Daoy (cell line): ENCODE measurements at places on chromosomes 3 and 15. TPM values are rescaled to one million over a fixed set of nuclear protein-coding genes. Genes with fewer than 3 reads are reported as not detected.

The EFL1 gene
- total RNA-seq, result 21.6 and 37.9 TPM in 2 replicates

The TMEM45A gene
- 24.5 and 26.9 TPM in 2 replicates for total RNA-seq

The FBLN2 gene
- total RNA-seq, result 8.8 and 17.9 TPM in 2 replicates

The RBPMS2 gene
- 0.06 TPM in 1 of 2 replicates, not detected in the other for total RNA-seq

The IL12A gene
- 0.51 TPM in 1 of 2 replicates, not detected in the other for total RNA-seq

The KBTBD13 gene
- not detected in 2 replicates for total RNA-seq

The ALDH1L1 gene
- 0.11 TPM in 1 of 2 replicates, not detected in the other for total RNA-seq

The APPL1 gene
- total RNA-seq, result 23.3 and 30.7 TPM in 2 replicates

The PIAS1 gene
- total RNA-seq, result 14.9 and 25.6 TPM in 2 replicates

The TMC3 gene
- total RNA-seq, result not detected in 2 replicates

The MESP1 gene
- total RNA-seq, result 1.2 and 1.5 TPM in 2 replicates

The CPNE4 gene
- total RNA-seq, result not detected in 2 replicates

The GOLGA8F gene
- not detected in 2 replicates for total RNA-seq

The TBC1D23 gene
- total RNA-seq, result 47.0 and 84.0 TPM in 2 replicates

The WDR76 gene
- 30.7 and 40.7 TPM in 2 replicates for total RNA-seq

The SPATA12 gene
- 0.34 TPM in 1 of 2 replicates, not detected in the other for total RNA-seq

The MYLK gene
- 48.9 and 52.7 TPM in 2 replicates for total RNA-seq

The DAZL gene
- not detected in 2 replicates for total RNA-seq

The GOLGA8G gene
- total RNA-seq, result 0.21 TPM in 1 of 2 replicates, not detected in the other

The PPP2R3A gene
- total RNA-seq, result 6.5 and 10.2 TPM in 2 replicates

The EIF2B5 gene
- total RNA-seq, result 53.5 and 57.9 TPM in 2 replicates

The SLC2A2 gene
- total RNA-seq, result not detected in 2 replicates

The BTBD1 gene
- total RNA-seq, result 91.9 and 102 TPM in 2 replicates

The CKMT1A gene
- 2.2 TPM in 1 of 2 replicates, not detected in the other for total RNA-seq

The KCNMB3 gene
- 0.11 and 0.77 TPM in 2 replicates for total RNA-seq

The DNAH12 gene
- 0.06 TPM in 1 of 2 replicates, not detected in the other for total RNA-seq

The C3orf52 gene
- 14.7 and 18.1 TPM in 2 replicates for total RNA-seq

The PODXL2 gene
- total RNA-seq, result 55.3 and 78.7 TPM in 2 replicates

The PAQR5 gene
- total RNA-seq, result 0.51 and 0.91 TPM in 2 replicates

The PEX5L gene
- 0.29 and 1.5 TPM in 2 replicates for total RNA-seq

The TRIM71 gene
- total RNA-seq, result 0.06 TPM in 1 of 2 replicates, not detected in the other

The XIRP1 gene
- not detected in 2 replicates for total RNA-seq

The ATP2B2 gene
- total RNA-seq, result 0.09 TPM in 1 of 2 replicates, not detected in the other

The SKOR1 gene
- not detected in 2 replicates for total RNA-seq

The CIB2 gene
- total RNA-seq, result 2.0 and 6.7 TPM in 2 replicates

The CPNE9 gene
- not detected in 2 replicates for total RNA-seq

The WDR72 gene
- total RNA-seq, result 0.12 and 0.17 TPM in 2 replicates

The SAMD7 gene
- not detected in 2 replicates for total RNA-seq

The LPP gene
- total RNA-seq, result 18.1 and 45.7 TPM in 2 replicates

The CLDN16 gene
- total RNA-seq, result 0.21 and 0.74 TPM in 2 replicates

The CX3CR1 gene
- total RNA-seq, result not detected in 2 replicates

The DNAJA4 gene
- 1.6 TPM in 1 of 2 replicates, not detected in the other for total RNA-seq

The AADACL2 gene
- not detected in 2 replicates for total RNA-seq

The IRAK2 gene
- 12.7 and 13.3 TPM in 2 replicates for total RNA-seq

The COL8A1 gene
- total RNA-seq, result 4.7 and 5.2 TPM in 2 replicates

The BCL6 gene
- 1.8 and 2.3 TPM in 2 replicates for total RNA-seq

The TMIE gene
- total RNA-seq, result not detected in 2 replicates

The RBM6 gene
- total RNA-seq, result 41.7 and 68.2 TPM in 2 replicates

The CHST13 gene
- total RNA-seq, result not detected in 2 replicates

The TF gene
- total RNA-seq, result not detected in 2 replicates

The CCDC54 gene
- not detected in 2 replicates for total RNA-seq

The GOLGA8T gene
- total RNA-seq, result 1.5 TPM in 1 of 2 replicates, not detected in the other

The ADCY5 gene
- total RNA-seq, result 0.06 TPM in 1 of 2 replicates, not detected in the other

The UNC13C gene
- 0.09 and 0.11 TPM in 2 replicates for total RNA-seq
